ENCODE measurements at places on chromosomes 7 and 10.

DNA sequence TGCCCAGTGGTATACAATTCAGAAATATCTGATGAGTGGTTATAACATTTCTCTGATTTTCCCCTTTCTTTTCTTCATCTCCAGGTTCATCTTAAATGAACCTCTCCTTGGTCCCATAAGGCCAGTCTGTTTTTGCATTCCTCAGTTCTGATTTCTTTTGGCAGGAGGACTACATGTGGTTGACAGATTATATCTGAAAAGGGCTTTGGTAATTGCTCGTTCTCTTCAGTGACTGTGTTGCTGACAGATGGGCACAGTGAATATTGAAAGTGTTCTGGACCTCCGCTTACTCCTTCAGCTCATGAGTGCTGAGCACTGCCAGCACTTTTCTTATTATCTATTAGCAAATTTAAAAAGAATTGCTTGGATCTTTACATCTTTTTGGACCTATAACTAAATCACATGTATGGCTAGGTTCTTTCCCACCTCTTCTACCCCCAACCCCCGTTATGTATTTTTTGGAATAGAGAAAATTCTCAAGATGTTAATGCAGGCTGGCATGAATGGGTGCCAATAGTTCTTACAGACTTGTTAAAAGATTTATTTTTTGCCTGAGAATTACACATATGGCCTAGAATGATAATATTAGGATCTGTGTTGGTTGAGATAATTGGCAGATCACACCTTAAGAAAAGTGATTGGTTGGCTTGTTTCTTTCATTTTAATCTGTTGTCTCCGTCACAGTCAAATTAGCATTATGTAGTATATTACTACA is 323.0 kb downstream of the EXOC4 start:
- no peak for DNase-seq

- DNase-seq = no peak
Measured at GRCh38 chr10:88291289-88292184, 291.6 kb downstream of the RNLS start.

DNA sequence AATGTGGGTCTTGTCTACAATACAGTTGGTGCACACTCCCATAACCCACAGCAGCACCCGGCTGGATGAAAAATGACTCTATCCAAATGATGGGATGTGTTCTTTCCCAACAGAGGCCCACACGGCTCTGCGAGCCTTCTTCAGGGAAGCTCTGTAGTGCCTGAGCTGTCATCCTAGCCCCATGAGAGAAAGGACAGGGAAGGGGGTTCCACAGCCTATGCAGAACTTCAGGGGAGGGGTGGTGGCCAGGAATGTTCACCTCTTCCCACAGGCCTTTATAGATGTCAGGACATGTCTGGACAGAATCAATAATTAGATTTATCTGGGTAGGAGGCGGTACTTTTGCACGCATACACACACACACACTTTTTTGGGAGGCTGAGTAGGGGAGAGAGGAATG is 109.0 kb downstream of the JCAD start:
- no peak for DNase-seq

GRCh38 chr7:38211940-38212339 is 33.9 kb downstream of the STARD3NL start:
- DNase-seq = no peak

DNA sequence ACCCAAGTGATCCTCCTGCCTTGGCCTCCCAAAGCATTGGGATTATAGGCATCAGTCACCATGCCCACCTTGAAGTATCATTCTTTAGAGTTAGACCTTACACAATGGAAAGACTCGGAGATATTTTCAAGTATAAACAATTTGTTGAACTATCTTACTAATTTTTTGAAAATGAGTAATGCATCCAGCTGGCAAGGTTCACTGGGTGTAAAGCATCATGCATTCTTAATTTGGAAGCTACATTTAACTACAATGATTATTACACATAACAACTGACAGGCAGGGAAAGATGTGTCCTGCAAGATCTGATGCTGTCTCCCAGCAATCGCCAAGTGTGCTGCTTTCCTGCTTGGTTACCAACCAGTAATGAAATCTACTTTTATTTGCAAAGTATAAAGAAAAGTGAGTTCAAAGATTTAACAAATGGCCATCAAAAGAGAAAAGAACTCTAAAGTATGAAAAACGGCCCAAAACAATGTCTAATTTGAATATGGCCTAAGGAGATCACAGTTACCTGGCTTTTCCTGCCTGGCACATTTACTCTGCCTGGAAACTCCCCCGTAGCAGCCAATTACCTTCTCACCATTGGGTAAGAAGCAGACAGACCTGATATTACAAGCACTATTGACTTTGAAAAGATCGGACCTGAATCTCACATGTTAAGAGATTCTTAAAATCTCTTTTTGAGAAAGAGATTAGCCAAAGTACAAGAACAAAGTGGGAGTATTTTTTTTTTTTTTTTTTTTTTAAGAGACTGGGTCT is 59.3 kb upstream of the NMT2 start:
- no peak for DNase-seq

- DNase-seq = no peak
Measured at GRCh38 chr7:71484380-71484779, 352.4 kb downstream of the GALNT17 start.

GRCh38 chr7:38830826-38831225 is 78.2 kb downstream of the VPS41 start:
- no peak for DNase-seq

DNA sequence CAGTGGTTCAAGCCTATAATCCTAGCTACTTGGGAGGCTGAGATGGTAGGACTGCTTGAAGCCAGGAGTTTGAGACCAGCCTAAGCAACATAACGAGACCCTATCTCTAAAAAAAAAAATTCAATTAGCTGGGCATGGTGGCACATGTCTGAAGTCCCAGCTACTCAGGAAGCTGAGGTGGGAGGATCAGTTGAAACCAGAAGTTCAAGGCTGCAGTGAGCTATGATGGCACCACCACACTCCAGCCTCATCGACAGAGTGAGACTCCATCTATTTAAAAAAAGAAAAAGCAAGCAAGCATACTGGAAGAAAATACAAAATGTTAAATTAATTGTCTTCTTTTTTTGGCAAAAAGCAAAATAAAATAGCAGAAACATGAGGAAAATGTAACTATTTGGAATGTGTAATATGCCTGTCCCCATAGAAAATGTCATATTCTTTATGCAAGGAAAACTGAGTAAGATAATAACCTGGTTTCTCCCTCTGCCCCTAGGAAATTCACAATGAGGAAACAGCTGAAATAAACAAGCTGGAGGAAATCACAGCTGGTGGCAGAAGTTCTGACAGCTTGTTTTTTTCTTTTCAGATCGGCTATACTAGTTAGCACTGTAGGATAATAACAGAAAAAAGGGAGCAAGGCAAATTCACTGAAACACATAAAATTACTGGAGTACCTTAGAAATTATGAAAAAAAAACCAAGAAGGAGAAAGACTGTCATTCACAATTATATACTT is 48.5 kb downstream of the HERPUD2 start:
- no peak for DNase-seq

GRCh38 chr10:115802911-115803310 is 470.1 kb downstream of the GFRA1 start:
- no peak for DNase-seq

GRCh38 chr7:47786557-47787248 is 161.6 kb downstream of the PKD1L1 start:
- no peak for DNase-seq

- DNase-seq = no peak
Measured at GRCh38 chr7:75993689-75994387, 557 bp downstream of the TMEM120A start.

DNA sequence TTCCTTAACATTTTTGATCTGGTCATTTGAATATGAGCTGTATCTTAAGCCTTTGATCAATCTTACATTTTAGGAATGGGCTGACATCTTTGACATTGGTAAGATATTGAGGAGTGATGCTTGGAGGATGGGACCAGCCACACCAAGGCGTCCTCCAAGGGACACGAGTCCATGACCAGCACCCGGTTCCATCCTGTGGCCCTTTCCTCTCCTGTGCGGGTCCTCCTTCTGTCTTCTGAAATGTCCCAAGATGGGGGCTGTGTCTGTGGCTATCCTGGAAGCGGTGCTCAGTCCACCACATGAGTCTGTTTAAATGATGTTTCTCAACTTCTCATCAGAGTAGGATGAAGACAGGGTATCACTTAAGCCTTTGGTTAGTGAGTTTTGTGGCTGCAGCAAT is 67.3 kb upstream of the SHH start:
- no peak for DNase-seq

- no peak for DNase-seq
Measured at GRCh38 chr7:145474009-145474686, 638.3 kb upstream of the TPK1 start.

GRCh38 chr7:55723621-55723941 is 139.0 kb downstream of the SEPTIN14 start:
- no peak for DNase-seq

DNA sequence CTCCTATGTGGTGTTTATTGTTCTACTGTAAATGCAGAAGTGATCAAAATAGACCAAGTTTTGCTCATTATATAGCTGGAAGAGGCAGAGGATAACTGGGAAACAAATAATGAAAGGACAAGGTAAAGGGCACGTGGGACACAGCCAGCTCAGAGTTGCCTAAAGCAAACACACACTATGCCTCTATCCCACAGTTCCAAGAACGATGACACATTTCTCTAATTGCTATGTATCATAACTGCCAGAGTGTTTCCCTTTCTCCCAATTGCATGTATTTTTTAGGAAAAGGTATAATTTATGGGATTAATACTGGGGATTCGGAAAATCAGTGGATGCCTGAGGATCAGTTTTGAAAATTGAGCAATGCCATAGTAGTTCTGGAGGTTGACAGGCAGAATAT is 49.0 kb downstream of the CCDC71L start:
- DNase-seq = no peak

DNA sequence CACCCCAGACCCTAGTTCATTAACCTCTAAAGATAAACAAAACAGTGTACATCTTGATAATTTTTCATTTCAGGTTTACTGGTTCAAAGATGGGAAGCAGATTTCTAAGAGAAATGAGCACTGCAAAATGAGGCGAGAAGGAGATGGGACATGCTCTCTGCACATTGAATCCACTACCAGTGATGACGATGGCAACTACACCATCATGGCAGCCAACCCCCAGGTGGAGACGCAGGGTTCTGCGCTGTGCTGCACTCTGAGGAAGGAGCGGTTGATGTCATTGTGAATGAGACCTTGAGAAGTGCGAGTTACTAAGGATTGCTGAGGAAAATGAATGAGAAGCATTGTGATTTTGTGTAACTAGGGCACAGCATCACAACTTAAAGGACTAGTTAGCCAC is 37.6 kb downstream of the ATOH7 start:
- no peak for DNase-seq

DNA sequence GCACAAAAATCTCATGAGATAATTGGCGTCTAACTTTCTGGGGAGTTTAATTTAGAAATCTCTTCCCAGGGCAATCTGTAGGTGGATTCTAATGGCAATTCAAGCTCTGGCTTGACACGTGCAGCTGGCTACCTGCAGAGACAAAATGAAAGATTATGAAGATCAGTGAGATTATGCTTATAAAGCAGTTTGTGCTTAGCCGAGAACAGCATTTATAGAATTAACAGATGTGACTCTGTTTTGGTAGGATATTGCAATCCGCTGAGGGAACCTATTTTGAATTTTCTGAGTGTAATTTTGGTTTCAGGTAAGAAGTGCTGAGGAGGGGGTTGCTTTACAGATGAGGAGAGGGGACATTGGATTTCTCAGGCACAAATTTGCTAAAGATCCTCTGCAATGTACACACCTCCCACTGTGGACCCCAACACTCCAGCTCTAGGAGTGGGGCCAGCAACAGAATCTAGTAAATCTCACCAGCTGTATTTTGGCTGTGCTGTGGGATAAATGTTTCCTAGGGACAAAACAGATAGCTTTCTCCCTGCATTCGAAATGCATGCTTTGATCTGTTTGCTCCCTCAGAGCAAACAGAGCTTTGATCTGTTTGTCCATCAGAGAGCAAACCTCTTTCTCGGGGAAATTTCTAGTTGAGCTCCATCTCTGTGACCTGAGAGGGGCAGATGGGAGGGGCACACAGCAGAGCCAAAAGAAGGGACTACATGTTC is 7.4 kb downstream of the GJD4 start:
- no peak for DNase-seq

- DNase-seq = no peak
Measured at GRCh38 chr7:72540106-72540611, 128.0 kb upstream of the CALN1 start.

Data from T-helper 1 cell (primary cell).